ENCODE measurements at places on chromosomes 11 and 22. TPM values are rescaled to one million over a fixed set of nuclear protein-coding genes. Genes with fewer than 3 reads are reported as not detected.

UBQLN3 gene
- not detected for polyA plus RNA-seq

PDGFD gene
- 0.52 TPM for polyA plus RNA-seq

TMEM86A gene
- polyA plus RNA-seq: 5.5 TPM

AP5B1 gene
- 10.1 TPM for polyA plus RNA-seq

TUB gene
- 0.78 TPM for polyA plus RNA-seq

LRRC55 gene
- 0.02 TPM for polyA plus RNA-seq

PRAME gene
- polyA plus RNA-seq: not detected

OOSP1 gene
- polyA plus RNA-seq: not detected

MAJIN gene
- polyA plus RNA-seq: not detected

CELSR1 gene
- polyA plus RNA-seq: 19.8 TPM

TSSK2 gene
- 0.05 TPM for polyA plus RNA-seq

SERHL2 gene
- polyA plus RNA-seq: 6.0 TPM

SEPTIN5 gene
- 51.8 TPM for polyA plus RNA-seq

TUT1 gene
- 9.0 TPM for polyA plus RNA-seq

PANX3 gene
- polyA plus RNA-seq: not detected

RGL4 gene
- 0.73 TPM for polyA plus RNA-seq

GSTT2 gene
- polyA plus RNA-seq: 0.11 TPM

OR51I1 gene
- polyA plus RNA-seq: not detected

PEX16 gene
- 29.1 TPM for polyA plus RNA-seq

CNTN5 gene
- polyA plus RNA-seq: not detected

SNX32 gene
- polyA plus RNA-seq: 0.47 TPM

ST14 gene
- 86.4 TPM for polyA plus RNA-seq

RIC3 gene
- polyA plus RNA-seq: 11.6 TPM

PRODH gene
- 6.9 TPM for polyA plus RNA-seq

CRYBB2 gene
- 0.18 TPM for polyA plus RNA-seq

SLC17A6 gene
- not detected for polyA plus RNA-seq

GLB1L2 gene
- 2.4 TPM for polyA plus RNA-seq

RANGAP1 gene
- 53.0 TPM for polyA plus RNA-seq

MS4A4A gene
- 1.7 TPM for polyA plus RNA-seq

DNAJB7 gene
- polyA plus RNA-seq: not detected

PSMC3 gene
- 137 TPM for polyA plus RNA-seq

SAMM50 gene
- 8.6 TPM for polyA plus RNA-seq

Measured in esophagus (tissue), 2 donors.